ENCODE measurements at places on chromosomes 2 and 18.

DNA sequence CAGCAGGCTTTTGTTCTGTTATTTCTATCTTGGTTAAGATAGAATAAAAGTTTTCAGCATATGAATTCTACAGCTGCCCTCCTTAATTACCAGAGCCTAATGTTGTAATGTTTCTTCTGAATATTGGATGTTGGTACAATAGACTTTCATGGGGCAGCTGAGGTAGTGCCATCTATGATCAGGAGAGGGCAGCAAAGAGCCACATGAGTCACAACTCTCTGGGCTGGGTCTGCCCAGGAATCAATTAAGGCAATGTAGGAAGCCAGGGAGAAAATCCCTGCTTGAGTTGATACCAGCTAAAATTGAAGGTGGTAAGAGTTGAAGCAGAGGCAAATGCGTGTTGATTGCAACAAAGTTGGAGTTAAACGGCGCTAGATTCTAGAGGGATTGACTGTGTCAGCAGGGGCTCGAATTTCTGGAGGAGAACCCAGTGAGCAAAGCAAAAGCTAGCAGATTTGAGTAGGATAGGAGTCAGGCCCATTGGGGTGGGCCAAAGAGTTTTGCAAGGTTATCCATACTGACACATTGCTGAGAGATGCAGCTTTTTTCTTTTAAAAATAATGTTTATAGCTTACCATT lies 10.6 kb upstream of the MC5R start:
- DNase-seq, result peak; percentile 13

- no peak for DNase-seq
Measured at GRCh38 chr2:45980161-45980865, 316.9 kb upstream of the EPAS1 start.

DNA sequence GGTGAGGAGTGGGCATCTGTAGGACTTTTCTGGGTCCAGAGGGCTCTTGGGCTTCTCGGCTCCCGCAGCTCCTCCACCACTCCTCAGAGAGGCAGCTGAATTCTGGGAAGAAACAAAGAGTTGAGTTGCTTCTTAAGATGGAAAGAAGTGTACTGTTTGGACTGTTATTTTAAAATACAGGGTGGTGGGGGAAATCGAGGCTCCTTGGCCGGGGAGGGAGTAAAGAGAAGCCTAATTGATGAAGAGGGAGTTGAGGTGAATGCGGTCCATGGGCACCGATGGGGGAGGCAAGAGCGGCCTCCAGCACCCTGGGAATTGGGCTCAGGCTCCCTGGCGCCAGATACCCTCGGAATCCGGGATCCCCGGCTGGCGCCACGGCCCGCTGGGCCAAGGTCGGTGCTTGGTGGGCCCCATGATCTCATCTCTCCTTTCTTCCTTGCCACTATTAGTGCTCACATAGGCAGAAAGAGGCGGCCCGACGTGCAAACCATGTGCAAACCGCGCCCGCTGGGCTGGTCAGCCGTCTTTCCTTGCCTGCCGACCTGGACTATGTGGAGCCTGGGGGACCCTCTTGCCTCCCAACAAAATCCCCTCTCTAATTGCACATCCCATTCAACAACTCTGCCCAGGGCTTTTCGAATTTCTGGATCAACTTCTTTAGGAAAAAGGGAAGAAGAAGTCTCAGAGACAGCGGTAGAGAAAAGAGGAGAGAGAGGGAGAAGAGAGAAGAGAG lies 604 bp upstream of the SIX3 start:
- no peak for DNase-seq

DNA sequence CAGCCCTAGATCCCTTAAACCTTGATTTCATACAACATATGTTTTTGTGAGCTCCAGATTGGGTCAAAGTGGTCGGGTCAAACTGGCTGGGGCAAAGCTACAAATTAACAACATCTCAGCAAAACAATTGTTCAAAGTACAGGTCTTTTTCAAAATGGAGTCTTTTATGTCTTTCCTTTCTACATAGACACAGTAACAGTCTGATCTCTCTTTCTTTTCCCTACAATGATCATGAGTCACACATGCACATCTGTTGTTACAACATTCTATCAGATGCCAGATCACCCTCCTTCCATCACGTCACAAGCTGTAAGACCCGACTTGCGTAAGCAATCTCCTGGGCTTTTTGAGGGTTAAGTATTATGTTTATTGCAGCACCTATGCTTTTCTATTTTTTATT lies 55.1 kb downstream of the RHOB start:
- no peak for DNase-seq

GRCh38 chr2:215949991-215950404 lies 63.4 kb downstream of the MREG start:
- DNase-seq, result no peak

DNA sequence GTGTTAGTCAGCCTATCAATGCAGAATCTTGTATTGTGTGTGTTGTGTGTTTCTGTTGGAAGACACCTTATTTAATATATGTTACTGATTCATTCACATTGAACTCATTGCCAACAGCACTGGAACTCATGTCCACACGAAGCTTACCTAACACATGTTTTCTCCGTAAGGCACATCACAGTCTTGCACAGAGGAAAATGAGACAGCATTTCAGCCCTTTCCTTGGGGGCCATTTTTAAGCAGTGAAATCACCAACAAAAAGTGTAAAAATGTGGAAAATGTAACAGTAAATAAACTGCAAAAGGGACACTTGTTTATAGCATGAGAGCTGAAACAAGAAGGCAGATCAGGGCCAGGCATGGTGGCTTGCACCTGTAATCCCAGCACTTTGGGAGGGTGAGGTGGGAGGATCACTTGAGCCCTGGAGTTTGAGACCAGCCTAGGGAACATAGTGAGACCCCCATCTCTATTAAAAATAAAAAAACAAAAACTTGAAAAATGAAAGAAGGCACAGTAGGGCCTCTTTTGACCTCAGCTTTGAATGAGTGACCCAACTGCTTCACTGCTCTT lies 306.0 kb downstream of the MYCN start:
- DNase-seq, result no peak
